ENCODE measurements at places on chromosomes 2 and 18.

- DNase-seq = no peak
Observed at GRCh38 chr2:173436088-173436487, 81.4 kb downstream of the CDCA7 start.

DNA sequence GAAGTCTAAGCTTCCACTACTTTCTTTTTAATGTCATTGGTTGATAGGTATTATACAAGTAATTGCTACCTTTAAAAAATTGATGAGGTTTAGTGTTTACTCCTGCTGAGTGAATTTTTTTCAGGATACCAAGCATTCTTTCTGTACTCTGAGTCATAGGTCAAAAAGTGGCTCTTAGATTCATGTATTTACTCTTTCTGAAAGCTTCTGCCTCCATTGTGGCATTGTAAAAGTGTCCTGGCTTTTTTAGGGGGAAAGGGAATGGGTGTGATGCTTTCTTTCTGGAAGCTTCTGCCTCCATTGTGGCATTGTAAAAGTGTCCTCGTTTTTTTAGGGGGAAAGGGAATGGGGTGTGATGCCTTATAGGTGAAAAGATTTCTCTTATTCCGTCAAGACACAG is 286.5 kb downstream of the LPIN1 start:
- no peak for DNase-seq

DNA sequence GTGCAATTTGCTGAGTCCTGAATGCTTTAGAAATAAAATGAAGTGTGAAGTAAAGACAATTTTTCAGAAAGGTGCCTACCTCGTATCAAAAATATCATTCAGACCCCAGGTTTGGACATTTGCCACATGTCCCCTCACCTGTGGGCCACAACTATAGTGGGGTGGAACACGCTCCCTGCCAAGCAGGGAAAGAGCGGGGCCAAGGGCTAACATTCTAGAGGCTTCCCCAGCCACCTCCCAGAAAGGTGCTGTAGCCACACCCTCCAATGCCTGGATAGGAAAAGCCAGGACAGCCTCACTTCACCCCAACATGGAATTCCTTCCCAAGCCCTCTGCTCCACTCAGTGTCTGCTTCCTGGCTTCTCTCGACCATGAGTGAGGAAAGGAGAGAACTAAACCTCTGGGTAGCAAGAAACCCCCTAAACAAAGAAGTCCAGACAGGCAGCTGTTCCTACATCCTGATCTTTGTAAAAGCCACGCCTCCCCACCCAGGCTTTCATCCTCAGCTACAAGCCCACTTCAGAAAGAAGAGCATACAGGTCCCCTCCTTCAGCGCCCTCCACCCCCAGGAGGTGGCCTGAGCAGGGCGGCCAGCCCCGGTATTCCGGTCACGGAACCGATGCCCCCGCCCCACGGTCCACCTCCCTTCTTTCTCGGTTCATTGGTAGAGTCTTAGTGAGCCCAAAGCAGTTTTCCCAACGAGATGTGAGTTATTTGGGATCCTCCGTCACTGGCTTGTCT is 2.1 kb downstream of the COL6A3 start:
- no peak for DNase-seq

DNA sequence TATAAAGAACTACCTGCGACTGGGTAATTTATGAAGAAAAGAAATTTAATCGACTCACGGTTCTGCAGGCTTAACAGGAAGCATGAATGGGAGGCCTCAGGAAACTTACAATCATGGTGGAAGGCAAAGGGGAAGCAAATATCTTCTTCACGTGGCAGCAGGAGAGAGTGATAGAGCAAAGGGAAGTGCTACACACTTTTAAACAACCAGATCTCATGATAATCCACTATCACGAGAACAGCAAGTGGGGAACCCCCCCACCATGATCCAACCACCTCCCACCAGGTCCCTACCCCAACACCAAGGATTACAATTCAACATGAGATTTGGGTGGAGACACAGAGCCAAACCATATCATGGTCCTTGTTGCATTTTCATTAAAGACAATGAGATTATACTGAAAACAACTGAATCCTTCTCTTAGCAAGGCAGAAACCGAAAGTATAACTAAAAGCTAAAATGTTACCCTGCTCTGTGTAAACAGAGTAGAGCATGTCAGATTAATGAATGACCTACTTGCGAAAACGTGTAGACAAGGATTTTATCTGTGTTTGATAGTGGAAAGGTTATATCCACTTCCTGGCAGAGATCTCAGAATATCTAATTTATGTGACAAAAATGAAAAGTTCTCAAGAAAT is 60.1 kb upstream of the RBBP8 start:
- DNase-seq = no peak

GRCh38 chr2:26969077-26969844 is 1.2 kb upstream of the MAPRE3 start:
- DNase-seq = no peak

DNA sequence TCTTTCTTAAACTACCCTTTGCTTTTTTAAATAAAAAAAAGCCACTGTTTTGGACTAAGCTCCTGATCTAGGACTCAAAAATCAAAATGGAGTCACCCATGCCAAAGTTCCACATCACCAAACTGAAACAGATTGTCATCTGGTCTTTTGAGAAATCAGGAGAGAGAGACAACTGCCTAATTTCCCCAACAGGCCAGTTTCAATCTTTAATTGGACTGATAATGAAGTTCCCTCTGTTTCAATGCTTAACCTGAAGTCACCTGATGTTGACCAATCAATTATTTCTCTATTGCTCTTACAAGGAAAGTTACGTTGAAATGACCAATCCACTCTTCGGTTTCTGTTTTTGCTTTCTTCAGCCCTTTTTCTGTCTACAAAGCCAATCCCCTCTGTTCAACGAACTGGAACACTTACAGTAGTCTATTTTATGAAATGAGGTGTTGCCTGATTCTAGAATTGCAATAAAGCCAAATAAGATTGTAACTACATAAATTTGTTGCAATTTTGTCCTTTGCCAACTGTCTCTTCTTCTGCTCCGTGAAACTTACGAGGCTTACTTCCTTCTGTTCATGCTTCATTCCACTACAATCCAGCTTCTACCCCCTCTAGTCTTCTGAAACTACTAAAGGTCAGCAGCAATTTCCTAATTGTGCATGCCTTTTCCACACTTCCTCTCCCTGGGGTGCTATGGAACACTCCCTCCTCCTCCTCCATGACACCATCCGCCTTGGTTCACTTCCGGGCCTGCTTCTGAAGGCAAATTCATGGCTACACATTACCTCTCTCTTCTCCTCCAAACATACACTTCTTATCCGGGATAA is 95.2 kb upstream of the CD302 start:
- no peak for DNase-seq

DNA sequence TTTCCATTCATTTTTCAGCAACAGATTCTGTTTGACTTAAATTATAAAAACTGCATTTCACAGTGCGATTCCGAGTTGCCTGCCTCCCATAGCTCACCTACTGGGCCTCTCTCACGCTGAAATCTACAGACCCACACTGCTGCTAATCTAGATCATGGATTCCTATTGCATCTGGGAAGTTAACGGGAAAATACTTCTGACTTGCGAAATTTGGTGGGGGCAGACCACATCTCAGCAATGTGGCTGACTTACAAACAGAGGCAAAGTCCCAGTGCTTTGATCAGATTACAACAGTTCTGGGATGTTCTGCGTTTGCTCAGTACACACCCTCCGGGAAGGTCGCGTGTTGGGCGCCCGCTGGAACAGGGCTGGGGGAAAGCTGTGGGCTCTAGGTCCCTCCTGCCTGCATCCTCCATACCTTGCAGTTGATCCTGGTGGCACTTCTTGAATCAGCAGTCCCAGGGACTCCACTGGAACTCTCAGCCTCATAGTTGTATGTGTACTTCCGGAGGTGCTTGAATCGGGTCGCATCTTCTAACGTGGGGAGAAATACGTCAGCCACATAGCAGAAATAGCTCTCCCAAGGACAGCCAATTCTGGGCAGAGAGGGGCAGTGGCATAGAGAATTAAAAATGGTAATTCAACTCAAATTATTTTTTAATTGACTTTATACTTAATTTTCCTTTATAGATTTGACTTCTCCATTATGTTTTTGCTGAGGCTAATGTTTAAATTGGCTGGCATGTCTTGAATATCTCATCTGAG is 1.7 kb downstream of the APOB start:
- DNase-seq = no peak

DNA sequence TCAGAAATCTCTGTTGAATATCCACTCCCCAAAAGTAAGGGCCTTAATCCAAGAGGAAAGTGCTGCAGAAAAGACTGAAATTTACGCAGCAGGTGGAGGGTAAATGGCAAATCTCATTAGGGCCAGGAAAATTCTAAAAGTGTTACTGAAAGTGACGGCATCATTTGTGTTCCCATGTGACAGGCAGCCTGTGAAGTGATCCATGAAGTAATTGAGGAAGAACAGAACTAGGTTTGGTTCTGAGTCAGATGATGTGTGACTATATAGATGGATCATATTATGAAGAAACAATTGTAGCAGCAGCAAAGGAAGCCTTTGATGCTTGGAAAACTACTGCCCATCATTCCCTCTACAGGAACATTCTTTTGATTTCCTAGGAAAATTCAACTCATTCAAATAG is 401.2 kb downstream of the TGIF1 start:
- DNase-seq = no peak

DNA sequence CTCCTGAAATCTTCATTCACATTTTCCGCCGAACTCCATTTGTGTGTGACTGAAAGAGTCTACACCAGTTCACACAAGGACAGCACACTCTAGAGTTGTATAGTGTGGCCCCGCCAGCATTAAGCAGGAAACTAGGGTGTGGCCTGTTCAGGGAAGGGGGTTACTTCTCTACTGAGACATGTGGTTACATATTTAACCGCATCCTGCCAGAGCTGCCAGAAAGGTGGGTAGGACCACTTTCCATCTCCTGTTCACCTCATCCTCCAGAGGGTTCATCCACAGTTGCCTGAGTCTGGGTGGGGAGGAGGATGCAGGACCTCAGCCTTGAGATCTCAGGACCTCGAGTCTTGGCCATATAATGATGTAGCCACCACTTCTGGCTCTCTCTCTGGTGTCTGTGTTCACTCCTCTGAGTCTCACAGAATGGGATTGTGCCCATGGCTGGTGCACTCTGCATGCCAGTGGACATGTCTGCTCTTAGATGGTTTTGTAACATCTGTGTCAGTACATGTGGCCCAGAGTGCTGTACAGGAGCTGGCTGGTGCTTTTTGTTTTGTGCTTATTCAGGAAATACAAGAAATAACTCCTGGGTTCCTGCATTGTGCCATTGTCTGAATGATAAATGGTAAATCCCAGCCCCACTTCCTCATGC is 7.7 kb upstream of the SP140L start:
- no peak for DNase-seq

DNA sequence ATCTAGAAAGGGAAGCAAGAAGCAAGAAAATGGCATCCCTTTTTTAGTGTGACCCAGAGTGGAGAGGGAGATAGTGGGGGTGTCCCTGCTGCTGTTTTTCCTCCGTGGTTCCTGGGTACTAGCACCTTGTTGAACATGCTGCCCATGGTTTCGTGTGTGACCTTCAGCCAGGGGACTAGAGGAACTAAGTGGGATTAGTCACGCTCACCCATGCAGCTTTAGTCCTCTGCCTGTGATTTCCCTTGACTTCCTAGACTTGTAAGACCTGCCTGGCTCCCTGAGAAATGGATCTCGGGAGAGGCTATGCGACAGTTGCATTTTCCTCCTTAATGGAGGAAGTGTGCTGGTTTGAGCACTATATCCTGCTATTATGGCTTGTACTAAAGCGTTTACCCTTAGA is 471.4 kb downstream of the DCDC2C start:
- no peak for DNase-seq

DNA sequence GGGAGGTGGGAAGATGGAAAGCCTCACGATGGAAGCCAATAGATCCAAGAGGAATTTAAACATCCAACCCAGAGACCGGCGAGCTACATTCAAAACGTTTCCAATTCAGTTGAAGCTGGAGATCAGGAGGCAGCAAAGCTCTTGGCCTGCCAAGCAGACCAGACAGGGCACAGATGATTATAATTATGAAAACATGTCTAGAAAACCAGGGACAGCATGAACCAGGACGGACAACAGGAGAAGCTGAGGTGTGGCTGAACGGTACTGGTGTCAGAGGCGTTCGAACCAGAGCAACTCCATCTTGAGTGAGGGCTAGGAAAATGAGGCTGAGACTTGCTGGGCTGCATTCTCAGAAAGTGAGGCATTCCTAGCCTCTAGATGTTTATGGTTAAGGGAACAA is 102.2 kb upstream of the CCDC150 start:
- DNase-seq = no peak

DNA sequence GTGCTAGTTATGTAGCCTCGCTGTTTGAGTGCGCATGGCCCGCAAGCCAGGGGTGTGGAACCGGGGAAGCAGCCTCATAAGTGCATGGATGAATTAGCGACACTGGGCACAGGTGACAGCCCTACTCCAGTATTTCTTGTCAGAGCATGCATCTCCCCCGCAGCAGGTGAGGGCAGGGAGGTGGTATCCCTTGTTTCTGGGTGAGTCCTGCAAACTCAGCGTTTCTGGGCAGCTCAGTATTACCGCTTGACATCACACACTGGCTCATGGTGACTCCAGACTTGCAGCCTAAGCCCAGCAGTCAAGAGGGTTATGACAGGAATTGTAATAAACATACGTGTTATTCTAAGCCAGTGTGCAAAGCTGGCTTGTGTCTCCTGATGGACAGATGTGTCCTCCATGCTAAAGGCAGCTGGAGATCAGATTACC is 2.5 kb downstream of the CABLES1 start:
- DNase-seq = no peak

GRCh38 chr18:50611529-50611941 is 51.6 kb downstream of the MAPK4 start:
- DNase-seq = no peak

GRCh38 chr2:200944467-200945394 is 18.7 kb downstream of the ORC2 start:
- peak; percentile 64 for DNase-seq

All from GM04504 (cell line).